ENCODE measurements at places on chromosomes 16 and 17.

DNA sequence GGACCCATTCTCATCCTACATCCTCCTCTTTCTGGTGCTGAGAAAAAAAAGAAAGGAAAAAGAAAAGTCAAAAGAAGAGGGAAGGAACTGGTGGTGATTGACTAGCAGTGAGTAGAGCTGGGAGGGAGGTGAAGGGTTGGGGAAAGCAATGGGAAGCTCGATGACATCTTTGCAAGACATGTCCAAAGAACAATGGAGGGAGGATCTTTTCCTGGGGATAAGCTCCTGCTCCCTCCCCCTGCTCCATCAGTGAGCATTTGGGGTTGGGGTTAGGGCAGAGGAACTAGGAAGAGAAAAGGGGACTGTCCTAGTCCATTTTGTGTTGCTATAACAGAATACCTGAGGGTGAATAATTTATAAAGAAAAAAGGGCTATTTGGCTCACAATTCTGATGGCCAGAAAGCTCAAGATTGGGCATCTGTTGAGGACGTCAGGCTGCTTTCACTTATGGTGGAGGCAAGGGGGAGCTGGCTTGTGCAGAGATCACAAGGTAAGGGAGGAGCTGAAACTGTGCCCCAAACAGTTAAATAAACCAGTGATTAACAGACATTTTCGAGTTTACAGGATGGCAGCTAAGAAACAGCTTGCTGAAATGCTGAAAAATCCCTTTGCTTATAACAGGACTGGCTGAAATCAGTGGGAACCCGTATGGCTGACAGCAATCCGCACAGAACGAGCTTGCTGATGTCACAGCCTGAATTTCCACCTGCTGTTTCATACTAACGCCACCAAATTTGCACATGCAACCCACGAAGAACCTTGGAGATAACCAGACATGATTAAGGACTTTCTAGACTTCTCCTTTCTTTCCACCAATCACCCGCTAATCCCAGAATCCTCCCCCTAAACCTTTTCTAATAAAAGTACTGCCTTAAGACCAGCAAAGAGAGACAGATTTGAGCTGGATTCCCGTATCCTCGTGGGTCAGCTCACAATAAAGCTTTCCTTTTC is 1.6 kb upstream of the ODF4 start:
- no peak for DNase-seq

DNA sequence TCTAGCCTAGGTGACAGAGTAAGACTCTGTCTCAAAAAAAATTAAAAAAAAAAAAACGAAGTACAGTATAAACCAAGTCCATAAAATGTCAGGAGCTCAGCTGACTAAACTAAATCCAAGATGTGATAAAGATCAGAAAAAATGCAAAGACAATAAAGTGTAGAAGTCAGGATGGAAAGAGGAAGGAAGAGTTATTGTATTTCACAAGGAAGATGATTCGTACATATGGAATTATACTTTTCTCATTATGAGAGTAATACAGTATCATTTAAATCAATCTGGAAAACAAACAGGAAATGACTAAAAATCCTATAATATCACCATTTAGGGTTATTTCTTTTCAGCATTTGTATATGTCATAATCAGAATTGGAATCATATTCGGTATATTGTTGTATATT is 11.4 kb upstream of the APOH start:
- DNase-seq, result no peak

- DNase-seq, result no peak
These were observed 119.9 kb upstream of the SMURF2 start for GRCh38 chr17:64781810-64782555.

GRCh38 chr17:54864636-54865356 is 35.9 kb upstream of the TOM1L1 start:
- DNase-seq, result no peak

GRCh38 chr17:41549596-41550039 is 21.5 kb upstream of the KRT19 start:
- DNase-seq, result no peak

DNA sequence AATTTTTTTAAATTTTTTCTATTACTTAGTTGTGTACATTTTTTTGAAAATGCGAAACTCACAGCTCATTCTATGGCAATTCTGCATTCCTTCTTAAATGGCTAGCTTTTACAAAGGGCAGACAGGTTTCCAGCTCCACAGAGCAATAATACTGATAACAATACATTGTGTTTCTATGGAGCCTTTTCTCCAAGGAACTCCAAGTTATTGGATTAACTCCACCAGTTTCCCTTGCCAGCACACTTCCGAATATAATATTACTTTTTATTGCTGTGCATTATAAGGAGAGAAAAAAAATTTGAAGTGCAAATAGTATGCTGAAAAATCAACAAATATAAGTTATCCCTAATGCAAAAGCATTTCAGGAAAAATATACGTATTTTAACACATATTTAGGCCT is 127.5 kb upstream of the PSMD7 start:
- no peak for DNase-seq

GRCh38 chr17:81020767-81021497 is 14.0 kb upstream of the BAIAP2 start:
- no peak for DNase-seq

DNA sequence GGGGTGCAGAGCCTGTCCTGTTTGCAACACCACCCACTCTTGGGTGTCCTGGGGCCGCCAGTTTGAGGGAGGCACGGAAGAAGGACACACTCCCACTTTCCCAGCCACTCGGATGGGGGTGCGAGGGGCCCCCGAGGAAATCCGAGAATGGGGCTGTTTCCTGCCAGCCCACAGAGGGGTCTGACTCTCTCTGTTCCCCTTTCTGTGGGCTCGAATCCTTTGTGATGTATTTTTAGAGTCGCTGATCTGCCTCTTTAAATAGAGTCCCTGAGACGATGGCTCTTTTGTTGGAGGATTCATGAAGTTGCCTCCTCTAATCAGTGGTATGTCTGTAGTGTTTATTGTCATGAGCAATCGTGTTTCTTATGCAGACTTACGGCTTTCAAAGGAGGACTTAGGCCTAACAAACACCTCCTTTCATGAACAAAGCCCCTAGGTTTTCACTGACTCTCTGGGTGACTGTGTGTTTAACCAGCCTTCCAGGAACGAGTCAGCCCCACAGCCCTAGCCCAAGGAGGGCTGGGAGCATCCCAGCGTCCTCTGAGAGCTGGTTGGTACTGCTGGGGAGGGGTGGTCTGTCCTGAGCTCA is 29.1 kb downstream of the CIBAR2 start:
- DNase-seq, result no peak

DNA sequence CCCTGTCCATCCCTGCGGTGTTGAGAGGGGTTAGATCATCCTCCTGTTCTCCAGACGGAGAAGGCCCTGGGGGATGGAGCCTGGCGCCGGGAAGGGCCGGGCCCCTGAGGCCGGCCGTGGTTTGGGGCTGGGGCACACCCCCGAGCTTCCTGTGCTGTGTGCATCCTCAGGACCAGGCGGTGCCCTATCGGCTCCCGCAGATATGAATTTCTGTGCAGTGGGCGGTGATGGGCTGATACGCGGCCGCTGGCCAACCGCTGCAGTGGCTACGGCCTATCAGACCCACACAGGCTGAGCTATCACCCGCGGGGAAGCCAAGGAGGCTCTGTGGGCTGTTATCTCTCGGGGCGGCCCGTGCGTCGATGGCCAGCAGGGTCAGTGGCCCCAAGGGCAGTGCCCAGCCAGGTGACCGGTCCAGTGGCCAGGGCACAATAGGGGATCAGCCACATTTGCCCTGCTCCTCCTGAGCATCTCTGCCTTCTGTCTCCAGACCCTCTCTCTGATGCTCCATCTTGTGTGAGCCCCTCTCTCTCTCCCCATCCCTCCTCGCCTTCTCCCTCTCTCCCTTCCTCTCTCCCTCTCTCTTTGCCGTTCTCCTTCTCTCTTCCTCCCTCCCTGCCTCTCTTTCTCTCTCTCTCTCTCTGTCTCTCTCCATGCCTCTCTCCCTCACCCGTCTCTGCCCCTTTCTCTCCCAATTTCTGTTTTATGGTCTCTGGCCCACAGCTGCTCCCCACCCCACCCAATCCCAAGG is 38.7 kb downstream of the ZFPM1 start:
- DNase-seq, result no peak

- DNase-seq, result no peak
These were observed 13.2 kb downstream of the AANAT start for GRCh38 chr17:76480632-76481031.

DNA sequence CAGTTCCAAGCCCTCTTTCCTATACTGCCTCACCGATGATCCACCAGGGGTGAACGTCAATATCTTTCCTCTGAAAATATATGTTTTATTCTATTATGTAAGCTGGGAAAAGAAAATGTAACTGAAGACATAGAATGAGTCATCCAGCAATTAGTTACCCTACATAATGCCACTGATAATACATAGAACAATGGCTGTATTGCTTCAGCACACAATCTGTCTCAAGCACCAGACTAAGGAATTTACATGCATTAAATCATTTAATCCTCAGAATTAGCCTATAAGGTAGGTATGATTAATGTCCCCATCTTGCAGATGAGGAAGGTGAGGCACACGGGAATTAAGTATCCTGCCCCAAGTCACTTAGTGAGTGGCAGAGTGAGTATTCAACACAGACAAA is 472.8 kb downstream of the TOX3 start:
- DNase-seq, result no peak

Data from NCI-H1417 (cell line).